ENCODE measurements at places on chromosomes 5 and 9.
A peak's percentile ranks its signal among the peaks of the same experiment; 100 is the strongest.

DNA sequence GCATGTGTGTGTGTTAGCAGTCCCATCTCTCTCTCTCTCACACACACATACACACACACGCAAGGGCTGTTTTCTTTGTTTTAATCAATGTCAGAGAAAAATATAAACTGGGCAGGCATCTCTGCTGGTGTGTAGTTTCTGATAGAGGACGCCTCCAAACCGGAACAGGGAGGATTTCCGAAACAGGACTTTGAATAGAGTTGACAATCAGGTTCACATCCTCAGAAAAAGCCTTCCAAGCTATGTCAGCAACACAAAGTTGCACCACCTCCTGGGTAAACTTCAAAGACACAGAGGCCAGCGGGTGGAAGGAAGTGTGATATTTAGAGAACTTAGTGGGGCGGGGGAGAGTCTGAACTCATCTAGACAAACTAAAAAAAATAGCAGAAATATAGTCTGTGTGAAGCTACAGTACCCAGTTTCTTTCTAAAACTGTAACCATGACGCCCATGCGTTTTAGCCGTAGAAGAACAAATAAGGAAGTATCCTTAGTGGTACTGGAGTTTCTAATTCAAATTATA is 1.2 kb downstream of the ST8SIA4 start:
- DNase-seq = no peak

DNA sequence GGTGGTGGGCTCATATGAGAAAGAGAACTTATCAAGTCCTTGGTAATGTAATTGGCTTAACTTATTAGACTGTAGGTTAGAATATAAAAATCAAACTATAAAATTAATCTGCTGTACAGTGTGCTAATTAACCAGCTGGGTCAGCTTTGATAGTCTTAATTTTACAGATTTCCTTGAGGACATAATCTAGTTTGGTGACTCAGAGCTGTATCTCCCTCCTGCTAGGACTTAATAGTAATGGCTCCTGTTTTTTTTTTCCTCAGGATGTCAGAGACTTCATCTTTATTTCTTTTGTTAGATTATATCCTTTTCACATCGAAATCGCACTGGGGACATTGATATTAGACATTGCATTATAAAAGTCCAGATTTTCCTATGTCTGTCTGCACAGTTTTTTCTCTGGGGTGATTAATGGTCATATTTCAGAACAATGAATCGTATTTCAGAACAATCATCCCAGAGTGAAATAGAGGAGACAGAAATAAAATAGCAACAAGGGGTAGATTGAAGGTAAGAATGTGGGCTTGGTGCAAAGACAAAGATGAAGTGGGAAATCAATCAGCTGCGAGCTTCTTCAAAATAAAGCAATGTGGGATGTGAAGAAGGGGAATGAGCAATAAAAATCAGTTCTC is 346.4 kb upstream of the RIOK2 start:
- DNase-seq = no peak

DNA sequence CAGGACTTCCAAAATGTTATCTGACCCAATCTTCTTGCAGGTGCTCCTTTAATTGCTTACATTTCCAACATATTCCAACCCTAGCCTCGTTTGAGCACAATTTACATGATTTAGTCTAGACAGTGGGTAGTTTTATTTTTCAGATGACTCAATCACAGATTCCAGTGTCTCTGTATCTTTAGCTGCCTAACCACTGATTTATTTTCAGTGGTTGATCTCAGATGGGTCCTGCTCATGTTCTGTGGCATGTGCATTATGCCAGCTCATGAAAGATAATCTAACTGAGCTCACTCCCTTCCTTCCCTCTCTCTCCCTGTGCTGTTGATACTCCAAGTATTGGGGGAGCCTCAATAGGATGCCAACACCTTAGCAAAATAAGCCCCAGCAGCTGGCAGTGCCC is 106.1 kb upstream of the ICE1 start:
- DNase-seq = no peak

DNA sequence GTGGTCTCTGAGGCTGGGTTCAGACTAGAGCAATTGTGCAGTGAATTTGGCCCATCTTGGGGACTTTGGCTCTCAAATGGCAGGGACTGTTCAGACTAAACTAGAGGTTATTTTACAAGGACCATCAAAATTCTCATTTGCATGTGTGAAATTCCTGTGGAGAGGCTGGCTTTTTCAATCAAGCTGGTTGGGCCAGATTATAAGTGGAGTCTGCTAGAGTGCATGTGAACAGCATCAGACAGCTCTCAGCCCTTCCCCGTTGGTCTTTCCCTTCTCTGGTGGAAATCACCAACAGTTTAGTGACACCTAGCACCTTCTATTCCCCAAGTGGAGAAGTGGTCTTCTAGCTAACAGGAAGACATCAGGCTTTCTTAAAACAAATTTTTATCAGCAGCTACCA is 301.3 kb downstream of the CWC27 start:
- no peak for DNase-seq

- peak; percentile 27 for DNase-seq
Measured at GRCh38 chr9:136762915-136763648, 1.2 kb downstream of the LCN15 start.
